ENCODE measurements at places on chromosomes 5 and 9.

DNA sequence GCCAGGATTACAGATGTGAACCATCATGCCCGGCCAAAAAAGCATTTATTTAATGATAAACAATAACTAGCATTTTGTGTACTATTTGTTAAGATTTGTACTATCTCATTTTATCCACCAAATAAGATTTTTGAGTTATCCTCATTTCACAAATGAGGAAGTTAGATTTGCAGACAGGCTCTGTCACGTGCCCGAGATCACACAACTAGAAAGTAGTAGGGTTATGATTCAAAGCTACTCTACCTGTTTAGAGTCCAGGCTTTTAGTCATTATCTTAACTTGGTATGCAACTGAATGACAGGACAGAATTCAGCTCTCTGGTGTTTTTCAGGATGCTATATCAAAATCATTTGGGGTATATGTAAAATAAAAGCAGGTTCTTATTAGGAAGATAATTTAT, 20.5 kb downstream of the RANBP17 start:
- DNase-seq: no peak

- DNase-seq: no peak
Observed at GRCh38 chr9:23229890-23230317, 596.1 kb downstream of the ELAVL2 start.

DNA sequence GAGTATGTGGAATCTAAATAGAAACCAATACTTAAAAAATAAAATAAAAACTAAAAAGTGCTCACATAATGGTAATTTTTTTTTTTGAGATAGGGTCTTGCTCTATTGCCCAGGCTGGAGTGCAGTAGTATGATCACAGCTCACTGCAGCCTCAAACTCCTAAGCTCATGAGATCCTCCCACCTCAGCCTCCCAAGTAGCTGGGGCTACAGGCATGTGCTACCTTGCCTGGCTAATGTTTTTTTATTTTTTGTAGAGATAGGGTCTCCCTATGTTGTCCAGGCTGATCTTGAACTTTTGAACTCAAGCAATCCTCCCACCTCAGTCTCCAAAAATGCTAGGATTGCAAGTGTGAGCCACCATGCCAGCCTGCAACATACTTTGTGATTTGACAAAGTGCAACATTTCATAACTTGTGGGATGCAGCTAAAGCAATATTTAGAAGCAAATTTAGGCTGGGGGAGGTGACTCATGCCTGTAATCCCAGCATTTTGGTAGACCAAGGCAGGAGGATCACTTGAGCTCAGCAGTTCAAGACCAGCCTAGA, 18.4 kb downstream of the AP3B1 start:
- DNase-seq: no peak

DNA sequence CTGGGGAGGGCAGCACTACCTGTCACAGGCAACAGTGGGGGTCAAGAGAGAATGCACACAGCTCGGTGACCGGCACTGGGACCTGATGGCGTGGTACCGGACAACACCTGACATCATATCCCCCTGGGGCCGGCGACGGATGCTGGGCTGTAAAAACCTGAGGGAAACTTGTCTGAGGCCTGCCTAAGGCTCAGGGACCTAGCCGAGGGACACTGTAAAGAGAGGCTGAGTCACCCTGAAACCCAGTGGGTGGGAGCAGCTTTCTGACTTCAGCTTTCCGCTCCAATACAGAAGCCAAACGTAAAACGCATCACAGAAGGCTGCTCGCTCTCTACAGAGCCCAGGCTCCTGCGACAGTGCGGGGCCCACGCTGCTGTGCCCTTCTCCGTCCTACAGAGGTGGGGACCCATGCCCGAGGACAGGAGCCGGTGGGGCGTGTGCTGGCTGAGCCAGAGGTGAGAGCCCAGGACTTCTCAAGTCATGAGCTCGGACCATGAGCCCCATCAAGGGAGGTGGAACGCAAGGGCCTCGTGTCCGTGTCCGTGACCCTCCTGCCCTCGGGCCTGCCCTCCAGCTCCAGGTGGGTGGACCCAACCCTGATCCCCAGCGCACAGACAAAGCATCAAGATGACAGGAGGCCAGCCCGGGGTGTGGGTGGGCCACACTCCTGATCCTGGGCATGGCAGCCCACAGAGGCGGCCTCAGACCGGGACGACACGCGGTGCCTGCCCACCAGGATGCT, 5.3 kb downstream of the RALGDS start:
- peak; percentile 92 for DNase-seq

DNA sequence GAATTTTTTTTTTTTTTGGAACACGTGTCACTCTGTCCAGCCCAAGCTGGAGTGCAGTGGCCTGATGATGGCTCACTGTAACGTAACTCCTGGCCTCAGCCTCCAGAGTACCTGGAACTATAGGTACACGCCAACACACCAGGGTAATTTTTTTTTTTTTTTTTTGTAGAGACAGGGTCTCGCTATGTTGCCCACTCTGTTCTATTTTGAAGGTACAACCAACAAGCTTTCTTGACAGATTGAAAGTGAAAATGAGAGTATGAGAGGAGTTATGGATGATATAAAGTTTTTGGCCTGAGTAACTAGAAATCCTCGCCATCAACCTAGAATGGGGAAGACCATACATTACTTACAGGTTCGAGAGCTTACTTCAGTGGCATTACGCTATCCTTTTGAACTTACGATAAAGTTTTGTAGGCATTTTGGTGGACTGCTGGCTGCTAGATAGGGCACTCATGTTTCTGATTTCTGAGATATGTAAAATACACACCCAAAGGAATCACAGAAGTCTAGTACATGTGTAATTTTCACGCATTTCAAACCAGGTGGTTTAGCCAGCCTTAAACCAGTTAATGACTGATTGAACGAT, 806 bp upstream of the CDC42SE2 start:
- no peak for DNase-seq

GRCh38 chr5:133433641-133434040, 178.7 kb downstream of the FSTL4 start:
- no peak for DNase-seq

DNA sequence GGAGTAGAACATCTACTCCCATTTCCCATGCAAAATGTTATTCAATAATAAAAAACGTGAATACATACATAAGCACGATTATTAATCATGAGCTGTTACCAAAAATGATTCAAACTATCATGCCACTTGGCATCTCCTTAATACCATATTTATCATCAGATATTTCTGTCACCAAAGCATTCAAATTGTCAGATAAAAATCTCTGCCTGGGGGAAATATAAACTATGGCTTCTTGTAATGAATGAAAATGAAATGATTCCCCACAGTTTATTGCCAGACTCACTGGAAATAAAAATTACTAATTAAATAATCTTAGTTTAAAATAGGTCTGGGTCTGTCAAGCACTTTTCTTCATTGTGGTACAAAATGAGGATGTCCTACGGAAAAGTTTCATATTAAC, 265.4 kb downstream of the EDIL3 start:
- DNase-seq: no peak

GRCh38 chr9:130446101-130446861, 1.5 kb downstream of the ASS1 start:
- DNase-seq: no peak

DNA sequence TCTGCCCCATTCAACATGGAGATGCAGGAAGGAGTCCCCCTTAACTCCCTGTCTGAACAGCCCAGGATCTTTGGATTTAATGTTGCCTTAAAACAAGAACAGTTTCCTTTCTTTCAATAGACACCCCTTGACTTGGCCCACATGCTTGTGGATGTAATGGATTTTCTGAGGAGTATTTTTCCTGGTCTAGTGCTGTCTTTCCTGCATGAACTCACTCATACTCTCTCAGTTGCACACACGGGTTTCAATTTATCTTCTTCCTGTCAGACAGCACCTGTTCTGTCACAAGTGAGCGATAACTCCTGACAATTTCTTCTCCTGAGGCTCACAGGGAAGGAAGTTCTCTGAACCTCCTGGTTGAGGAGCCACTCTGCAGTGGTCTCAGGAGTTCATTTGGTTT, 85.1 kb downstream of the ACER2 start:
- no peak for DNase-seq

DNA sequence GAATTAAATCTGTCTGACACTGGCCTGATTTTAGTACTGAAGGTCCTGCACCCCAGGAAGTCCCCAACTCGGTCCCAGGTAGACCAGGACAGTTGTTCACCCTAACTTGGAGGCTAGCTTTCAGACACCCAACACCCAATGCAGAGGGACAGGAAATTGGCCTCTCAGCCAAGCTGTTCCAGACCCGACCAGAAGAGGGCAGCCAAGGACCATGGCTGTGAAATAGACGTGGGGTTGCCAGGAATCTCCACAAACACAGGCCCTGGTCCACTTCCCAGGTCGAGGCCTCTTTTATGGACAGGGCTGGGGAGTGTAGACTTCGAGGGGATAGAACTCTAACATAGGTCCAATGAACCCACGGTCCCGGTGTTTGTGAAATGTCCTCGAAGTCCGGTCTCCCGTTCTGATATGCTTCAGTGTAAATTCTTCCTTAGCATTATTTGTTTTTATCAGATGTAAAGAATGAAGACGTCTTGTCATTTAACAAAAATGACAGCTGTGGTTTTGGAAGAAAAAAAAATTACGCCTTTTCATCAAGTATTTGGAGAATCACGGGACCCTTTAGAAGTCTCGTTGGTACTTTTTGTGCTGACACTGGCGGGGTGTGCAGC, 260.3 kb upstream of the ADAMTS16 start:
- DNase-seq: peak; percentile 78

GRCh38 chr5:88142886-88143692, 125.6 kb downstream of the TMEM161B start:
- peak; percentile 6 for DNase-seq

GRCh38 chr5:118228489-118228888, 759.9 kb downstream of the DTWD2 start:
- DNase-seq: no peak

- DNase-seq: no peak
Observed at GRCh38 chr9:128043467-128043868, 23.7 kb downstream of the NAIF1 start.

GRCh38 chr9:114153761-114154599, 1.4 kb upstream of the COL27A1 start:
- no peak for DNase-seq

DNA sequence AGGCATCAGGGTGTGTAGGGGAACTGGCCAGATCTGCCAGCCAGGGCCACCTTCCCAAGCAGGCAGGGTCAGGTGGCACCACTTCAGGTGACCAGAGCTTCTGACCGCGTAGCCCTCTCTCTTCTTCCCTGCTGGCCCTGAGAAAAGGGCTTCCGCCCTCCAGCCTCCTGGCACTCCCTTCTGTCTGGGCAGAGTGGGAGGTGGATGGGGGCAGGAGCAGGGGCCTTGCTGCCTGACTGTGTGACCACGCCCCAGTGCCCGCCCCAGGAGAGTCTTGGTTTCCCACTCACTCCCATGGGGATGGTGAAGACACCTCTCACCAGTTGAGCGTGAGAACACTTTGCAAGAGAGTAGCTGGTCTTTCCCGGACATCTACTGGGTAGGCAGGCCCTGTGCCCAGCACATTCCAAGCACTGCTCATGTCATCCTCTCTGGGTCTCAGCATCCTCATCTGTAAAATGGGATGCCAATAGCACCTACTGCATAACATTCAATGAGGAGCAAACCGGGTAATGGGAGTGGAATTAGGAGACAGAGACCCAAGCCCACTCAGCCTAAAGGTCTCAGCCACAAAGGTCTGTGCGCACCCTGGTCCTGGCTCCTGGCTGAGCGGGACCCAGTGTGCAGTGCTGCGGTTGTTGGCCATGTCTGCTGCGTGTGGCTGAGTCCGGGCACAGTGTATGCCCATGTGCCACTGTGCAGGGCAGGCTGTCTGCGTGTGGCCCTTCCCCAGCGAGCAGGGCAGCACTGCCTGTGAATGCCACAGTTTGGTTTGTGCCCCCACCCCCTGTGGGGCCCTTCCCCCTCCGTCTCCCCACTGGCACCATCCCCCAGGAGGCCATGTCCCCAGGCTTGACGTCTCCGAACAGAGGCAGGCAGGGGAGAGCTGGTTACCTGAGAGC, 179.1 kb upstream of the IER5L start:
- no peak for DNase-seq
